NCI-H2107 (cell line): ENCODE measurements at places on chromosomes 3 and 15.

GRCh38 chr3:54530944-54531343 is 396.9 kb downstream of the LRTM1 start:
- DNase-seq: no peak

DNA sequence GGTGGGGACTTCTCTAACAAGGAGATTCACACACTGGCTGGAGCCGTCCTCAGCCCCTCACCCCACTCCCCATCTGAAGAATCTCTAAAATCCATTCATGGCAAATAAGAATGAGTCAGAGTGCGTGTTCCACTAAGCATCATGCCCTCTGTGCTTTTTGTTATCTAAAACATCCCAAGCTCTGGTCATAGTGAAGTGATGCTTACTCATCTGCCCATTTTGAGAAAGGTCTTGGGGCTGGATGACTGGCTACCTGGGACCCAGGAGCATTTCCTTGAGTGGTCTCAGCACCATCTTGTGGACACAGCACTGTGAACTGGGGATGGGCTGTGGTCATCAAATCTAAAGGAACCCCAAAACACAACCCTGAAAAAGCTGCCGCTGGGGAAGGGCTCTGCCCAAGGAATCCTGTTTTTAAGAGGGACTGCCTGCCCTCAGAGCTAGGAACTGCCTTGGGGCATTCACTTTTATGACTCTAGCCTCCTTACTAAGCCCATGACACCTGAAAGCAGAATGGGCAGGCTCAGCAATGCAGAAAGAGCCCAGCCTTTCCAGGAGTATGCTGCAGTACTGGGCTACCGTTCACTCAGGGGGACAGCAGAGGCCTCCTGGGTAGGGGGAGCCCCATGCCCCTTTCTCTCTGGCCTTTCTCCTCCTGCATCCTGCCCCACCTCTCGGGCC is 53.5 kb downstream of the ZBTB38 start:
- no peak for DNase-seq

- DNase-seq: no peak
These were observed 69.2 kb upstream of the ICE2 start for GRCh38 chr15:60548101-60548500.

DNA sequence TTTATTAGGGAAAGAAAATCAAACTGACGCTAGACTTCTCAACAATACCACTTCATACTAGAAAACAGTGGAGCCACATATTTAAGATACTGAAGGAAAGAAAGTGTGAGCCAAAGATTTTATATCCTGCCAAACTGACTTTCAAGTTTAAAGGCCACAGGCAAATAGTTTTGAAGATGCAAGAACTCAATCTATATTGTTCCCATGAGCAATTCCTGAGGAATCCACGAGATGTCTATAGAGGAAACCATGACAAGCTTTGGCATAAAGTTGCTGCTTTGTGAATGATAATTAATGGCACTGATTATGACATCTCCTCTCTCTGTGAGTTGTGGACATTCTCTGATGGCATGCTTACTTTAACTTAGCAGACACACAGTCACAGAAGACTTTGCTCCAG is 276.1 kb upstream of the GOLGA6L4 start:
- DNase-seq: no peak

DNA sequence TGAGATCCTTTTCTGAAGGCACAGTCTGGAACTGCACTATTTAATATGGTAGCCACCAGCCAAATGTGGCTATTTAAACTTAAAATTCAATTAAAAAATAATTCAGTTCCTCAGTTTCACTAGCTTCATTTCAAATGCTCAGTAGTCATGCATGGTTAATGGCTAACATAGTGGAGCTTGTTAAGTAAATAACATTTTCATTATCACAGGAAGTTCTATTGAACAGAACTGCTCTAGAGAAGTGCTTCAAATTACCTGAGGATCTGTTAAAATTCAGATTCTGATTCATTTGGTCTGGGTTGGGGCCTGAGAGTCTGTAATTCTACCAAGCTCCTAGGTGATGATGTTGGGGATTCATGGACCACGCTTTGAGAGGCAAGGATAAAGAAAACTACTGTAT is 109.6 kb upstream of the THRB start:
- DNase-seq: no peak

DNA sequence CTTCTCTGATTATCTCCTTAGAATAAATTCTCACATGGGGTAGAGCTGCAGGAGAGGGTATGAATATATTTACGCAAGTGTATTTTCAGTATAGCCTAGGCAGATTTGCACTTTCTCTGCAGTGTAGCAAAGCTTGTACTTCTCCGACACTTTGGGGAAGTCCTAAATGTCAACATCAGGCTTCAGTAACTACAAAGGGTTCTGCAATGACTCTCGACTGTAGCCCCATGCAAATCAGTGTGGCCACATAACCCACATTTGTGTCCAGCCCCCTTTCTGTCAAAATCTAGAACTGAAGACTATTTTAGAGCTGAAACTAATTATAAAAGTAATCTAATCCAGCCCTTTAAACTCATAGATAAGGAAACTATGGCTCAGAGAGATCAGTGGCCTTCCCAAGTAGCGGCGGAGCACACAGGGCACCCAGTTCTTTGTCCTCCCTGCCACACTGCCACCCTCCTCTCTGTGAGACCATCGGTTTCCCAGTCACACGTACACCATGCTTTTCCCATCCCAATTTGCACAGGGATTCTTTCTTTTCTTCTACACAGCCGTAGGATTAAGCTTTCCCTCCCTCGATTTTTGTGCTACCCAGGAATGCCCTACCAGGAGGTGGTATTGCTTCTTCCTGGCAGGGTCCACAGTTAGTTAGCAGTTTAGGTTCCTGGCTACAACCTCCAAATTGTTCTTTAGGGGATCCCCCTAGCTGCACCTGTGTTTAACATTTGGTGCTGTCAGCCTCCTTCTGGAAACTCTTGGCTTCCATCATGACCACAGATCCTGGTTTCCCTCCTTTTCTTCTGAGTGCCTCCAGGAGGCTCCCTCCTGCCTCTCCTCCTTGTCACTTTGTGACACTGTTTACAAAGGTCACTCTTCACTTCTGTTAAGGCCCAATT is 22.9 kb downstream of the MRAS start:
- no peak for DNase-seq

GRCh38 chr3:98558100-98558827 is 26.5 kb downstream of the GPR15 start:
- no peak for DNase-seq

GRCh38 chr15:28113394-28114113 is 14.4 kb upstream of the OCA2 start:
- no peak for DNase-seq

DNA sequence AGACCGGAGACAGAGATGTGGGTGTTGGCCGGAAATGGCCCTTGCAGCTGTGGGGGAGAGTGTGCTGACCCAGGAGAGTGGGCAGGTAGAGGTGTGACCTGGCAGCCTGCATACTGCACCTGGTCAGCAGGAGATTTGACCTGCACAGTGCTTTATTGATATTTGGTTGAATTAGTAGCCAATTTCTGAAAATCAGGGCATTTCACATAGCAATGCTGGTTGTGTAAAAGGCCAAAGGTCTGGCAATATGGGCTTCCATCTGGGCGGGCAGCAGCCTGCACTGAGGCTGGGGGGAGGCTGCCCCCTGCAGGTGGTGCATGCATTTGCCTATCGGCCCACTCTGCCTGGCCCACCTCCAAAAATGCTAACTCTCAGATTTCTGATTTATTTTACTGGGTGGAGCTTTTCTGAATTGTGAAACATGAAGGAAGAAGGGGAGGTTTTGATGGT is 9.4 kb upstream of the MGLL start:
- DNase-seq: no peak

DNA sequence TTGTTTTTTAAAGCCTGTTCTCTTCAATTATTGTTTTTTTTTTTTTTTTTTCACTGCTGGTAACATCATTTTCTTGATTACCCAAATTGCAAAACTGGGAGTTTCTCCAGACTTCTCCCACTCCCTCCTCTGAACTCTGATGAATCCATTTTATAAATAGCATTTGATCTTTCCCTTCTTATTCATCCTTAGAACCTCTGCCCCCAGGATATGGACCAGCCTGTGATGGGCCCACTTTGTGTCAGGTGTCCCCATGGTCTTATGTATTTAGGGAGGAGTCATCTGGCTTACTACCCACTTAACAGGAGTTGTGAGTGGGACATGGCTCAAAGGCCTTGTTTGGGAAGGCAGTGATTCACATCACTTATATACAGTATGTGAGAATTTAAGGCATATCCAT is 57.7 kb downstream of the REC114 start:
- DNase-seq: no peak

DNA sequence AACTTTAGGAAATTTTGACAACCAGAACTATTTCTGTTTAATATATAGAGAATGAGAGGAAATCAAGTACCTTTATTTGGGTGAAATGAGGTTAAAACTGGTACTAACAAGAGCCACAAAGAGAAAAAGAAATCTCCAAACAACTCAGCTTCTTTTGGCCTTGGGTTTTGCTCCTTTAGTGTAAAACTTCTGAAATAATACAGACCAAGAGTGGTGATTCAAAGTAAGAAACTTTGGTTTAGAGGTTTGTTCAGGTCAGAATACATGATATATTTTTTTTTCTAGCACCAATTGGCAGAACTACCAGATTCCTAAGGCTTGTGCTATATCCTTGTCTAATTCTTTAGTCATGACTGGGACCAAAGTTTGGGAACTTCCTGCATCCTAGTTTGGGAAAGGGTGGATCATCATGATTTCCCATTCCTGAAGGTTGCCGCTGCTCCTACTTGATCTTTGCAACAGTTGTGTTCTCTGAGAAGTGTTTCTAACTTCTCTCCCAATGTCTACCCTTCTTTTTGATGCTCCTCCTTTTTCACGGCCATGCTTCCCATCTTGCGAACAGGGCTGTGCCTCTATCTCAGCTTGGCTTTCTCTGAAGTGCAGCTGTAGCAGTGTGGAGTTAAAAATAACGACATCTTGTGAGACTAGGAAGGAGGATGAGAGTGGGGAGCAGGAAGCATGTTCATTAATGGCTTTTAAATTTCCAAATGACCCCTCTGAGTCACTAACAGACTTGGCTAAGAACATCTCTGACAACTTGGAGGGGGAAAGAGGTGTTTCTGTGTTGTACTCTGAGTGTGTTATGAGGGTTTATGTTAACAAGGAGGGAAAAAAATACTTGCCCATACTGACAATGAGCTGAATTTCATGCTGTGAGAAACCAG is 87.7 kb downstream of the KCNAB1 start:
- no peak for DNase-seq

GRCh38 chr15:64749999-64750657 is 25.3 kb downstream of the RBPMS2 start:
- DNase-seq: no peak

GRCh38 chr15:66901336-66902100 is 163.9 kb upstream of the SMAD3 start:
- DNase-seq: no peak

DNA sequence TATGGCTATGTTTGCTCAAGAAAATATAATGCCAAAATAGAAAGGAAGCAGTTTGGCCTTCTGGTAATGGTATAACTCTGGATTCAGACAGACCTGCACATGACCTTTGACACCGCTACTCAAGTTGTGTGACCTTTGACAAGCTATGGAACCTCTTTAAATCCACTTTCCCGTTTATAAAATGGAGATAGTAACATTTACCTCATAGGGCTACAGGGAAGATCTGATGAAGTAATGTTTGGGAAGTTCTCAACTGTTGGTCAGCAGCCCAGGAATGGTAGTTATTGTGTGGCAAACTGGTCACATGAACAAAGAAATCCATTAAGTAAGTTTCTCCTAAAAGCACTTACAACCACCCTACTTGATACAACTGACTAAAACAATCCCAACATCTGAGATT is 95.1 kb upstream of the PHLDB2 start:
- DNase-seq: no peak

DNA sequence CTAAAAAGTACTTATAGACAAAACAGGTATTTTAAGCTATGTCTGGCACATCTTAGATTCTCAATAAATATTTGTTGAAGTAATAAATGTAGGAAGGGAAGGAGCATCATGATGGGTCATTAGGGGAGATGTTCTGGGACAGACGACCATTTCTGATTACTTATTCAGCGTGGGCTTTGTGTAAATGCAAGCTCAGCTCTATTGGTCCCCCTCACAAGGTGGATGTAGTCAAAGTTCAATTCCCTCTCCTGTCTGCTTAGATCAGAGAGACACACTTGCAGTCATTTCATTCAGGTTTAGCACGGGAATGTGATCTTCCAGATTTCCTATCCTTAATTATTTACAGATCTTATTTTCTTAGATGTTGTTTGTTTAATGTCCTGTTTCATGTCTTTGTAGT is 7.5 kb downstream of the GAP43 start:
- DNase-seq: no peak

- no peak for DNase-seq
These were observed 56.0 kb upstream of the FAM3D start for GRCh38 chr3:58722561-58722960.

DNA sequence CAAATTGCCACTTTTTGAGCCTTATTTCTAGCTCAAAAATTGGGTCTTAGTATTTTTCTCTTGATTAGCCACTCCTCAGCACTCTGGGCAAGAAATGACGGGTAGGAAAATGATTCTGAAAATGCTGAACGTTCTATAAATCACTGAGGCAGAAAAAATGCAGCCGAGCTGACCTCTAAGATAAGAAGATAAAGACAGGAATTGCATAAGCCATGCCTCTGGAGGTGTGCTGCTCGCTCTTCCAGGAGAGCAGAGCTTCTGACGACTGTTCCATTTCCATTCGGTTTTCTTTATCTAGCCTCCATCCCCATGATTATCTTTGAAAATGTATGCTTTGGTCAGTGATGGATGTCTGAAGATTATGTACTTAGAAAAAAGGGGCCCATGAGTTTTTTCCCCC is 558.8 kb upstream of the ADAMTS9 start:
- DNase-seq: no peak

DNA sequence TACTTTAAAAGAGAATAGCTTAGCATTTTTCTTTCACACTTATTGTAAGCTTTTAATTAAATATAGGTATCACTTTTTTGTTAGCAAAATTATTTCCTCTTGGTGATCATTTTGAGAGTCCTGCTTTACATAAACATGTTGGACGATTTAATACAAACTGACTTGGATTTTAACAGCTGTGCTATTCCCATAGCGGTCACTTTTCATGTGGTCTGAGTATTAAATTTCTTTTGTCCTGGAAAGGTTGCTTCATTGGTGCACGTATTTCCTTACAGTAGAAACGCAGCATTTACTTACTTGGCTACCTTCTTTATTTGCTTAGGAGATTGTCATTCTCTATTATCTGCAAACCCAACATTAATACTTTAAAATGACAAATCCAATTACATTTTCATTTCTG is 109.4 kb downstream of the ATG7 start:
- DNase-seq: no peak

- DNase-seq: no peak
These were observed 79.0 kb downstream of the ERC2 start for GRCh38 chr3:56389183-56389830.

- no peak for DNase-seq
These were observed 145.5 kb downstream of the CNTN4 start for GRCh38 chr3:2244137-2244536.

- DNase-seq: no peak
These were observed 44.3 kb downstream of the UBP1 start for GRCh38 chr3:33395900-33396299.
